ENCODE measurements at places on chromosomes 3 and 15. TPM values are rescaled to one million over a fixed set of nuclear protein-coding genes. Genes with fewer than 3 reads are reported as not detected.

GPR149 gene
- not detected for total RNA-seq

TMEM158 gene
- 19.7 TPM for total RNA-seq

GHSR gene
- total RNA-seq = not detected

ADGRG7 gene
- total RNA-seq = not detected

SLC51B gene
- total RNA-seq = 1.0 TPM

MRPL47 gene
- total RNA-seq = 29.8 TPM

SLC9C1 gene
- total RNA-seq = not detected

FSD2 gene
- total RNA-seq = not detected

CCDC54 gene
- not detected for total RNA-seq

TLR9 gene
- under 0.01 TPM for total RNA-seq

TRIM42 gene
- total RNA-seq = not detected

PIAS1 gene
- total RNA-seq = 5.2 TPM

PRR20G gene
- not detected for total RNA-seq

KLHL6 gene
- under 0.01 TPM for total RNA-seq

DAZL gene
- not detected for total RNA-seq

CACNA1D gene
- 0.32 TPM for total RNA-seq

SENP5 gene
- 28.7 TPM for total RNA-seq

ZNF774 gene
- 0.86 TPM for total RNA-seq

MST1R gene
- total RNA-seq = 0.86 TPM

SLC33A1 gene
- 13.6 TPM for total RNA-seq

VEPH1 gene
- 24.0 TPM for total RNA-seq

IL17RD gene
- 4.7 TPM for total RNA-seq

MKRN2OS gene
- total RNA-seq = not detected

KNSTRN gene
- total RNA-seq = 15.0 TPM

MYRIP gene
- total RNA-seq = 0.16 TPM

FGD5 gene
- total RNA-seq = 0.16 TPM

GALNT15 gene
- total RNA-seq = 16.0 TPM

CD96 gene
- under 0.01 TPM for total RNA-seq

FAM43A gene
- total RNA-seq = 15.5 TPM

PIGZ gene
- 1.3 TPM for total RNA-seq

SUSD5 gene
- 5.7 TPM for total RNA-seq

Data from bronchial smooth muscle cell (primary cell).